NCI-H510A (cell line): ENCODE measurements at places on chromosomes 1 and 21.

DNA sequence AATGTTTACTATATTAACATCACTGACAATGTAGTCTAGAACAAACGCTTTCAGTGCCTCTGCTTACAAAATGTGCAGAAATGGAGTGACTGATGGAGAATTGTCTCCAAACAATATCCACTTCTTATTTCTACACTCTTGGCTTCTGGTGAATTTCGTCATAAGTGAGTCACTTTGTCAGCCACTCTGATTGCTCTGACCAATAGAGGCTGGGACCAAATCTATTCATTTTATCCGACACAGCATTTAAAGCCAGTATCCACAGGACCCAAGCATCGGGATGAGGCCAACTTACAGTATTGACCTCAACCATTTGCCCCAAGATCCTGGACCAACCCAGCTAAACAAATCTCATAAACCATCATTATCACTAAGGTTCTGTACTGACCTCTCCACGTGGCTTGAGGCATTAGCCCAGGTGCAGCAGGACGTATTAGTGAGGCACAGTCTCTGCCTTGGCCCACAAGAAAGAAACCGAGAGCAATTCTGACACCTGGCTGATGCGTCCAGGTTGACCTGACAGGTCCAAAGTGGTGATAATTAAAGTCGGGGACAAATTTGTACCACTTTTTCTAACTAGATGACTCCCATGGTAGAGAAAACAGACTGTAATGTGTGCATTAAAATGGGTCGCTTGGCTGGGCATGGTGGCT lies 53.3 kb upstream of the ERO1B start:
- DNase-seq, result no peak

GRCh38 chr1:105137543-105138457 lies 1388.1 kb downstream of the AMY1C start:
- DNase-seq, result peak; percentile 64

GRCh38 chr1:21932127-21932526 lies 5.0 kb downstream of the HSPG2 start:
- no peak for DNase-seq

DNA sequence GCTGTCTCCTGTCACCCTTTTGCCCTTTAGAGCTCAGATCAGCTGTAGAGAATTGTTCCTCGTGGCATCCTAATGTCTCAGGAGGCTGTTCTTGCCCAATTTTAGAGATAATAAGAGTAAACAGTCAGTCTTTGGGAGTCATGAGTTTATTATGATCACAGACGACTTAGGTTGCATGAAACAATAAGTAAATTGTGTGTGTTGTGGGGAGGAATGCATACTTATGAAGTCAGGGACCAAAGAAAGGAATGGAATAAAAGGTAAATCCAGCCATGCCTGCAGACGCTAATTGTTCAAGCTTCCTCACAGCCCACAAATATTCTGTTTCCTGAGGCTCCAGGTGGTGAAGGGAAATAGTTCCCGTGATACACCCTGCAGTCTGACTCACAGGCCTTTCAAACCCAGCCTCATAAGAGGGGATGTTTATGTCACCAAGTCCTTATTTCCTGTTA lies 897 bp downstream of the EPHX4 start:
- DNase-seq, result peak; percentile 18

- DNase-seq, result no peak
Measured at GRCh38 chr1:153796786-153797659, 21.8 kb downstream of the SLC27A3 start.

GRCh38 chr1:221478050-221478949 lies 263.6 kb downstream of the DUSP10 start:
- no peak for DNase-seq

GRCh38 chr1:46675549-46676314 lies 4.1 kb downstream of the TEX38 start:
- no peak for DNase-seq

DNA sequence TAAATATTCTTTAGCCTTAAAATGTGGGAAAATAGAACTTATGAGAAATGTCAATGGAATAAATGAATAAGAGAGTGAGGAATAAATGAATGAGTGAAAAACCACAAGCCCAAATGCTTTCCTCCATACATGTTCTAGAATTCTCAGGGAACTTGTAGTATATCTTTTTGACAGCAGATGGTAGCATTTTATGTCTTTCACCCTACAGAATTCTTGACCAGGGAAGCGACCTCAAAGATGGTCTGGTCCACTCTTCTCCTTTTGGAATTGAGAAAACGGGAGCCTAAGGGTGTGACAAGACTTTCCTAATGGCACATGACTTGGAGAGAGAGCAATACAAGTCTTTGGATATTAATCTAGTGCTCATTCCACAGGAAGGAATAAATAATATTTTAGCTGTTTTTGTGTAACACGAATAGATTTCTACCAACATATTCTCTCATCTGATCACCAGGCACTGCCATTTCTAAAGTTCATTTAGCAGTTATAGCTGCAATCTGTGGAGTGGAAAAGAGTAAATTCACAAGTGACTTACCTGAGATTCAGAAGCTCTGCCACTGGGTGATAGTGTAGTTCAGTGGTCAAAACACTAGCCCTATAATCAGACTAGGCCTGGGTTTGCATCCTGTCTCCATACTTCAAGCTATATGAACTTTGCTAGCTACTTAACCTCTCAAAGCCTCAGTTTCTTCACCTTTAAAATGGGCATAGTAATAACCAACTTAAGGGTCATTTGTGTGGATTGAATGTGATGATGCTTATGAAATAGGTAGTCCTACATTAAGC lies 15.0 kb upstream of the F5 start:
- no peak for DNase-seq

DNA sequence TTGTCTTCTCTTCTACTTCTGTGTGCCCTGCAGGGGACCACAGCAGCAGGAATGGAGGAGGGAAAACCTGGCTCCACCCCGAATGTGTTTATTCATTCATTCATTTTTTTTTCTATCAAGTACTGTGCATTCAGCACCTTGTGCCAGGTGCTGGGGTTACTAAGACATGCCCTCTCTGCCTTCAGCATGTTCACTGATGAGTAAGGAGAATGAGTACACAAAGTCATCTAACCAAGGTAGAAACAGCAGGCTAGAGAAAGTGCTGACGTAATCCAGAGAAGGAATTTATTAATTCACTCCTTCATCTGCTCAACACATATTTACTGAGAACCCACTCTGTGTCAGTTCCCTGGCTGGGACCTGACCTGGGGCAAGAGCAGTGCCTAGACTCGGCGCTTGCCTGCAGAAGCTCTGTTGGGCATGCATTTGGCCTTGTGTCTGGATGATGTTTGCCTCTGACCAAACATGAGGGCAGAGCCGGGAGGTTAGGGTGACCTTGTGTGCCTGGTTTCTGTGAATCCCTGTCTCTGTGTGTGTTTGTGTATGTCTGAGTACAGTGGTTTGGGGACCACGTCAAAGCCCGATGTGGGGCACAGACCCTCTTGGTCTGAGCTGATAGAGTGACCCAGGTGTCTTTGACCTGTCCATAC lies 3.3 kb upstream of the MYOG start:
- DNase-seq, result no peak

DNA sequence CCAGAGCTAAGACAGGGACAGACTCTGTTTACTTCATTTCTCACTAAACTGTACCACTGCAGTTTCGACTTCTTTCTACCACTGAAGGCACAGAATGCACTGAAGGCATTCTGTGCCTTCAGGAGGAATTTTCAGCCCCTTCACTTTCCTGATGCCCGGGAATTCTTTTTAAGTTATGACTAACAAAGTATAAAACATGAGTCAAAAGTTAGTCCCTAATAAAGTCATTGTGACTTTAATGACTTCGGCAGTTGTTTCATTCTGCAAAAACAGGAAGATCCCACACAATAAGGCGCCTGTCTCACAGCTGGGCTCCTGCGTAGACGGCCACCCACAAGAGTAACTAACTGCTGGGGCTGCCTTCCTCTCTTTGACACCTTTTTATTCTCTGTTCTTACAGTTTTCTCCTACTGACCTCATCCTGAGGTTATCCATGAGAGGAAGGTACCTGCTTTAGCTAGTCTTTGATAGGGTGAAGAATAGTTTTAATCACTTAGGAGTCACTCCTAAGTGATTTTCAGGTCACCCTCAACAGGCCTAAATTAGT lies 183.9 kb upstream of the SGIP1 start:
- no peak for DNase-seq

DNA sequence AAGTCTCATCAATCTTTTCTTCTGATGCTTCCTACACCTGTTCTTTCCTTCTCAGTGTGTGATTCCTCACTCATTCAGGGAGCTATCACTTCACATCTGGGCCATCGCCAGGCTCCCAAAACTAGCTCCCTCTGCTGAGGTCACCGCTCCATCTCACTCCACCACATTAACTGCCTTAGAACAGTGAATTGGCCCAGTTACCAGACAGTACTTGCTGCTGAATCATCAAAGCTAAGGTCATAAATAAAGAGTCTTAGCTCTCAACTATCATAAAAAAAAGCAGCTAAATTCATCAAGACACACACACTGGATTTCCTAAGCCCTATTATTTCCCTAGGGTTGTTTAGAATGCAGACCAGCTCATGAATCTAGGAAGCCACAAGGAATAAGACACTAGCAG lies 18.8 kb upstream of the SRM start:
- no peak for DNase-seq

DNA sequence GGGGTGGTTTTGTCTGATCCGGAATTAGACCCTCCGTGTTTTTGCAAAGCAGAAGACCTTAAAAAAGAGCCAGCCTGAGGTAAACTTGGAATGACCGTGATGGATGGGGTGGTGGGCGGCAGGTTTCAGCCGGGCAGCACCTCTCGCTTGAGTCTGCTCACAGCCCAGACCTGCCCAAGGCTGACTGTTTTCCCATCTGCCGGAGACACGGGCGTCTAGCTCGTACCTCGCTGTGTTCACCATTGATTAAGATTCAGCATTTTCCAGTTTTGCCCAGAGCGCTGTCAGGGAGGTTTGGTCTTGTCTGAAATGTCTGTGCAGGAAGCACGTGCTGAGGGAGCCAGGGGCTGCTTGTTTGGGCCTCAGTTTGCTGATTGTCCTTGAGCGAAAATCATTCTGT lies 591 bp downstream of the KCNAB2 start:
- no peak for DNase-seq

DNA sequence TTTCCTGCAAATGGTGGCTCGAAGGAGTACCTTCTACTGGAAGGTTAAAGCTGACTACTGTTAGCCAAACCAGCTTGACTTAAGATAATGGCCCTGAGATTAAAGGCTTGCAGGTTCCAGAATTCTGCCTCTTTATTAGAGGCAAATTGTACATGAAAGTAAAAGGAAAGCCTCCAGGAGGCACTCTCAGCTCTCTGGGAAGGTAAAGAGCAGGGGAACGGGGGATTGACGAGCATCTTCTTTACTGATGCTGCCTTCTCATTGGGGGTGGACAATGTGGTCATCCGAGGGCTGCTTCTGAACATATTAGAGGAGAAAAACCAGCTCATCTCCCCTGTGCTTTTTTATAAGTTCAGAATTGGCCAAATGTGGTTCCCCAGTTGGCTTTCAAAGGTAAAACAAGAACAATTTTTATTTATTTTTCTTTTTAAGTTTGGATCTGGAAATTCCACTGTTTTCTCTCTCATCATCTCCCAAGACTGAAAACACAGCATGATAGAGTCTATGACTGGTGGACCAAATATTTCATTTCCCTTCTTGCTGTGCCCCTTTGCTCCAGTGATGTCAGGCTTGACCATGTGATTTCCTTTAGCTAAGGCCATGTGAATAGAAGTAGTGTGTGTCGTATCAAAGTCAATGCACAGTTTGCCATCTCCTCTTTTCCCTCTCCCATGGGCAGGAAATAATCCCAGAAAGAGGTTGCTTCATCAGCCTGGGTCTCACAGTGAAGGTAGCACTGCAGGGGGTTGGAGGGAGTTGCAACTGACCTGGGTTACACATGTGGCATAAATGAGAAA lies 292.7 kb downstream of the PRDM2 start:
- DNase-seq, result no peak

- no peak for DNase-seq
Measured at GRCh38 chr1:181396811-181397210, 86.5 kb upstream of the CACNA1E start.

DNA sequence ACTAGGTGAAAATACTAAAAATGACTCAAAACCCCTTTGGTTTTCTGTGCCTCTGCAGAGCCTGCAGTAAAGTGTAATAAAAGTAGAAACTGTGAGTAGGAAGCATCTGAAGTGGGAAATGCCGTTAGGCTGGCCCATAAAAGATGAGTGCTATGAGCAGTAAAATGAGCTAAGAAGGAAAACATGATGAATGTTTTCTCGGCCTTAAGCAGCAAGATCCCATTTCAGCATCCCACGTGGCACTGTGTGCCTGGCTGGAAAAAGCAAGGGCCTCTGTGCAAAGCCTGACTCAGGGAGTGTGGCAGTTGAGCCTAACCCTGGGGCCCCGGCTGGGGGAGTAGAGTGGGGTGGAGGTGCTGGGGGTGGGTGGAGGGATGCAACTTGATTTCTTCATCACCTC lies 109.5 kb downstream of the TBX15 start:
- DNase-seq, result no peak

DNA sequence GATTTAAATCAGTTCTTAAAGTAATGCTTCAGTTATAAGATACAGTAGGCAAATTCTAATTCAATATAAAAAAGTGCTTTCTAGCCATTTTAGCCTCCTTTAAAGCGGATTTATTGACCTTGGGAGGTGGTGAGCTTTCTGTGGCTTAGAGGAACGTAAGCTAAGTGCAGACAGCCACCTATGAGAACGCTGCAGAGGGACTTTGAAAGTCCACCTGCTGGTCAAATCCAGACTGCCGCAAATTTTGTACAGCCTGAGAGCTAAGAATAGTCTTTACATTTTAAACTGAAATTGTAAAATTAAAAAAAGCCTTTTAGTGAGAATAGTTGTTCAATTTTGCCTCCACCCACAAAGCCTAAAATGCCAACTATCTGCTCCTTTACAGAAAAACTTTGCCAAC lies 67.0 kb upstream of the SSX2IP start:
- no peak for DNase-seq

DNA sequence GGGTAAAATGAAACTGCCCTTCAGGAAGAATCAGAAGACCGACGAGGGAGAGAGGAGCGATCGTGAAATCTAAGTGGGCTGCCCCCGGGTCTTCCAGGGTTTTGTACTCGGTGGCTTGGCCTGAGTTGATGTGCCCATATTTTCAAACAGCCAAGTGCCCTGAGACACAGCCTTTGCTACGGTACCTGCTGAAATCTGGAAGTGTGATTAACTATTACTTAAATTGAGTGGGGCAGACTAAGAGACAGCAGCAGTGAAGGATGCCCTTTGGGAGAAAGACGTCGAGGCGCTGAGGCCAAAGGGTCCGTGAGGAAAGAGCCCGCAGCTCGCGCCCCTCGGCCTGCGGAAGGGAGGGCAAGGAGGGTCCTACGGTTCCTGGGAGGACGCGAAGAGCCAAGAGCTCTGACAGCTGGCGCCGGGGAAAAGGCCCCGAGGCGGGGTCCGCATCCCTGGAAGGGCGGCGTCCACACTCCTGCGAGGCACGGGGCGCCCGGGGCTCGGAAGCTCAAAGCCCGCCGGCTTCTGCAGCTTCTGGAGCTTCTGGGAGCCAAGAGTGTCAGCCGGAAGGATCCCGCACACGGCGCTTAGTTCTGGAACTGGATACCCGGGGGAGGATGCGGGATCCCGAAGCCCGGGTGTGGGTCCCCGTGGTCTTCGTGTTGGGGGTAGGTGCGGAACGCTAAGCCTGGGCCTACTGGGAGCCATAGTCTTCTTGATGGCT lies 15.4 kb upstream of the RNU1-4 start:
- no peak for DNase-seq

DNA sequence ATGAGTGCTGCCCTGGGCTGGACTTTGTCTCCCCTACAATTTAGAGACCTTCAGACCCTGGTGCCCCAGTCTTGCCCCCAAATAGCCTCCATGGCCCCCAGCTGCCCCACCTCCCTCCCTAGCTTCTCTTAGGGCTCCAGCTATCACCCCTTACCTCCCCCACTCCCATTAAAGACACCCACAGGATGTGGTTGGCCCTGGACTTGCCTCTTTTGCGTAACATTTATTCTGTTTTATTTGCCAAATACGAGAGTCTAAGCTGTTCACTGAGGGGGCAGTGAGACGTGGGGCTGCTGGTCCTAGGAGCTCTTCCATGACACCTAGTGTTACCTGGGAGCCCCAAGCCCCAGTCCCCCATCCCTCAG lies 4.5 kb downstream of the ZC3H12A start:
- no peak for DNase-seq
